ENCODE measurements at places on chromosomes 6 and 20.

GRCh38 chr6:12903246-12903645, 186.7 kb downstream of the PHACTR1 start:
- no peak for DNase-seq

GRCh38 chr6:33197431-33198048, 2.9 kb downstream of the RXRB start:
- no peak for DNase-seq

DNA sequence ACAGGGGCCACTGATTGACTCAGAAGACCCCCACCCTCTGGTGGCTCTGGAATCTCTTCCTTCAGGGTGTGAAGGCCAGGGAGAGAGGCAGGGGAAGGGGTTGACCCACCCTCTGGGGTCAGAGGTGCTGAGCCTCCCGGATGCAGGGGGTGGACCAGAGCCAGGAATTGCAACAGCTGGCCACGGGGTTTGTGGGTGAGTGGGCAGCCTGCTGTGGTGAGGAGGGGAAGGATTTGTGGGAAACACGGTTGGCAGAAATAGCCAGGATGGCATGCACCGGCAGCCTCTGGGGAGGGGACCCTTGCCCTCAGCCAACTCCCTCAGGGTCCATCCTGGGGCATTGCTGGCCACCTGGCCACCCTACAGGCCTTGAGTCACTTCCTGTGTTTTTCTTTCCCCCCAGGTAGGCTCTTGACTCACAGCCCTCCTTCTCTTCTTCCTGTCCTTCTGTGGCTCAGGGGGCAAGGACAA, 92.8 kb downstream of the MRPL14 start:
- no peak for DNase-seq

GRCh38 chr20:2984956-2985661, 58.3 kb upstream of the GNRH2 start:
- DNase-seq = no peak

GRCh38 chr20:42336576-42336975, 718.4 kb upstream of the CHD6 start:
- DNase-seq = no peak

- DNase-seq = no peak
Observed at GRCh38 chr6:156697225-156697830, 79.8 kb upstream of the ARID1B start.

GRCh38 chr6:43125119-43125518, 46.0 kb upstream of the SRF start:
- no peak for DNase-seq

- no peak for DNase-seq
Observed at GRCh38 chr20:33933469-33933909, 60.2 kb upstream of the RALY start.

DNA sequence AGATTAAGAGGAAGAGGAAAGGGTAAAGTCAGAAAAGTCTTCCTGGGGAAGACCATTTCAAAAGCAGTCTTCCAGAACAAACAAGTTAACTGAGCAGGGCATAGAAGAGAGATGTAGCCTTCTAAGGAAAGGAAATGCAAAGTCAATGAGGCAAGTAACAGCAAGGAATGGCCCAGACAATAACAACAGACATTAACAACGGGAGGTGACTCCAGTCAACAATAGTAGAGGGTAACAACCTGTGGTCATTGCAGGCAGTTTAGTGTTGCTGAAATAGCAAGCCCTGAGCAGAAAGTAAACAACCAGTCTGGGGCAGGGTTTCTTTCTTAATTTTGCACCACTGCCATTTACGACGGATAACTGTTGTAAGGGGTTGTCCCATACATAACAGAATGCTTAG, 2.1 kb downstream of the MDN1 start:
- no peak for DNase-seq

- no peak for DNase-seq
Observed at GRCh38 chr6:84871925-84872324, 107.5 kb upstream of the TBX18 start.

DNA sequence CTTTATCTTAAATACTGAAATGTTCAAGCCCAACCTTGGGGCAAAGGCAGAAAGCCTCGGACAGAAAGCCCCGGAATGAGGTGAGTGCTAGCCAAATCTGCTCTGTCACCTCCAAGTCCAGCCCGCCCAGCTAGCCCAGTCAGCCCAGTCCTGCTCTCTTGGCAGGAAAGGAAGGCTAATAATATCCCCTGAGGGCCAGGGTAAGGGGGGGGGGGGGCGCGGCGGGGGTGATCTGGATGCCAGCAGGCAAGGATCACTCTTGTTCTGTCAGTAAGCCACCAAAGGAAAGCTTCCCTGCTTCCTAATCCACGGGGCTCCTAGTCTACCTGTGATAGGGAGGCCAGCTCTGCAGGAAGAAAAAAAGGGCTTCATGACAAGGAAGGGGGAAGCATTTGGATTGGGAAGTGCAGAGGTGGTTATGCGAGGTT, 1.1 kb downstream of the NDRG3 start:
- no peak for DNase-seq

GRCh38 chr6:137222381-137222780, 3.2 kb upstream of the IFNGR1 start:
- DNase-seq = no peak

DNA sequence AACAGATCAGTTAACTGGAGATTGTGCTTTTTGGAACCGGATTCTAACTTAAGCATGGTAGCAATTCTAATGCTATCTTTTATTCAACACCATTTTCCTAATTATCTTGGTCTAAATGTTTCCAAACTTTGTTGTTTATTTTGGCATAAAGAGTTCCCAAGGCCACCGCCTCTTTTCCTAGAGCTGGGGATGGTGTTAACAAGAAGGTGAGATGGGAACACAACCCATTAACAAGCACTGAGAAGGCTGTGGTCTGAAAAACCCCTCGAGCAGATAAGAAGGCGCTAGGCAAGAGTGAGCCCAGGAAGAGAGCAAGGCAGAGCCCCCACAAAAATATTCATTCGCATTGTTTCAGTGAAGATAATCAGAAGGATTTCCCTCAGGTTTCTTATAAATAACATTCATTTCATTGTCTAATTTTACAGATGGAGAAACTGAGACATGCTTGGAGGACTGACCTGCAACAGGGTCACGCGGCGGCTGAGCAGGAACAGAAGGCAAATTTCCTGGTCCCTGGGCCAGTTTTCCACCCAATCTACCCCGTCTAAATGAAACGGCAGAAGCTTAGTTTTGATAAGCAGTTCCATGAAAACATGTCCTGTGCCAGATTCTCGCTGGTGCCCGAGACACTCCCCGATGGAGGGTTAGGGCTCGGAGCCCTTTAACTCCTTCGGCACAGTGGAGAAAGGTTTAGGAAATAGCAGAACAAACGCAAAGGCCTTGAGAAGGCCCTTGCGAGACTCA, 155.6 kb downstream of the FOXC1 start:
- DNase-seq = no peak

DNA sequence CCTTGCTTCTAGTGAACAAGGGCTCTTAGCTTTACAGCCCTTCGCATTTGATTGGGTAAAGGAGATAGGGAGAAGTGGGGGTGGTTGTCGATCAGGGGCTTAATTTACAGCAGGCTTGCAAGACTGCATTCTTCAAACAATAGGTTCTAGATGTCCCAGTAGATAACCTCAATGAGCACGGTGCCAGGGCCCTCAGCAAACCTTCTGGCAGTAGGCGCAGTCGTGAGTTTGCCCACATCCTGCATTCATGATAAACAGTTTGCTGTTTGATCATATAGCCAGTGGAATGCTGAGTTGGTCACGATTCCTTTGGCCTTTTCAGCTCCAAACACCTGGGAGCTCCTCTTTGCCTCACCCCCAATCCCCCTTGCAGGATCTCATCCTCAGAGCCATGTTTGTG, 27.5 kb downstream of the SUN5 start:
- DNase-seq = no peak

- DNase-seq = no peak
Observed at GRCh38 chr20:43991982-43992381, 77.3 kb downstream of the TOX2 start.
